Dermis microvascular lymphatic vessel endothelial cell (primary cell): ENCODE measurements at places on chromosomes 2 and 18.

- peak; percentile 3 for DNase-seq
Measured at GRCh38 chr18:34158881-34159690, 65.6 kb downstream of the NOL4 start.

DNA sequence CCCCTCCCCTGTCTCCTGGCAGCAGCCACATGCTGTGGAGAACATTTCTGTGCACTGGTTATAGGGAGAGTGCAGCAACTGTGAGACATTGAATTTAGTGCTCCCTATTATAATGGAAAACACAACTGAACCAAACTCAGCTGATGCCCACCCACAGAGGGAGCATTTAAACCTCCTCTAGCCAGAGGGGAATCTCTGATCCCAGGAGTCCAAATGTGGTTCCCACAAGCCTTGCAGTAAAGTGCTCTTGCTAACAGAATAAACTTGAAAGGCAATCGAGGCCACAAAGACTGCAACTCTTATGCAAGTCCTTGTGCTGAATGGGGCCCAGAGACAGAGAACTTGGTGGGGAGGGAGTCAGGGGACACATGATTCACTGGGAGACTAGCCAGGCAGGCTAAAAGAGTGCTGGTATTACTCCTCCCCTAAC is 638.8 kb upstream of the VRK2 start:
- DNase-seq = no peak

DNA sequence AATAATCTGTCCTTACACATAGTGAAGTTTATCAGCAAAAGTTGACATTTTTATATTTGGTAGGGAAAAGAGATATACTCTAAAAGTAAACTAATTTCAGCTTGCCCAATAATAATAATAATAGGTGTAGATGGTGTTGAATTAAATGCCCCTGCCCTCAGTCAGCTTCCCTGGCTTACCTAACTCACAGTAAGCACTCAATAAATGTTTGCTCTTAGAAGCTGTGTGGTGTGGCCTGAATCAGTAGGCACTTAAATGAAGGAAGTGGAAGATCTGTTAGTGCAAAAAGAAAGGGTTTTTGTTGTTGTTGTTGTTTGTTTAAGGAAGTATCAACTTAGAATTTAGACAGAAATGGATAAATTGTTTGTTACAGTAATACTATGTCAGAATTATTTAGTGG is 36.2 kb downstream of the EML4 start:
- DNase-seq = no peak

DNA sequence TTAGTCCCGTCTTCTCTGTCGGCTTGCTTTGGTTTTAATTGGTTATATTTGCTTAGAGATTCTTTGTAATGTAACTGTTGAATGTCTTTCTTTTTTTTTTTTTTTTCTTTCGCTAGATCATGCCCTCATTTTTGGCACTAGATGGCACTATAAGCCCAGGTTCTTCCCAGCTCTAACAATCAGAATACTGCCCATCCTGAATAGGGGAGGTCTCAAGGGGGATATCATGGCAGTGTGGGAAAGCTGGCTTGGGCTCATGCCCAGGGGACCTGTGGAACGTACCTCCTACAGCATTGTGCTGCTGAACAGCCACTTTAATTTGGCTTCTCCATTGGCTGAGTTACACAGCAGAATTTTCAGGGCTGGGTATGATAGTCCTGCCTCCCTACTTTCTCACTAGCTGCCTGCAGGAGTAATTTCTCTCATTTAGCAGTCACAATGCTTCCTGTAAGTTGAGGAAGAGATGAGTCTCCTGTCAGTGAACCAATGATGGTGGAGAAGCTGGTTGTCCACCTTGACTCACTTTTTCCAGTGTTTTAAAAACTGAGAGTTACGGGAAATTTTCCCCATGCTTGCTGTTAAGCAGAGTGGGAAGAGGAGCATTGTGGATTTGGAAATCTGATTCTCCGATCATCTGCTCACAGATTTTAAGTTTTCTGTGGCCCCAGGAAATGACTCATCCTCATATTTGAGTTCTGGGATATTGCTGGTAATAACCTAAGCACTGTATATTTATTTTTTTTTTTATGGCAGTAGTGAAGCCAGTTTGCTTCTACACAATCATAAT is 47.2 kb downstream of the RAD51AP2 start:
- DNase-seq = peak; percentile 1

GRCh38 chr2:36769106-36769505 is 72.6 kb downstream of the VIT start:
- DNase-seq = no peak

GRCh38 chr2:221176667-221177066 is 395.4 kb downstream of the EPHA4 start:
- DNase-seq = no peak

DNA sequence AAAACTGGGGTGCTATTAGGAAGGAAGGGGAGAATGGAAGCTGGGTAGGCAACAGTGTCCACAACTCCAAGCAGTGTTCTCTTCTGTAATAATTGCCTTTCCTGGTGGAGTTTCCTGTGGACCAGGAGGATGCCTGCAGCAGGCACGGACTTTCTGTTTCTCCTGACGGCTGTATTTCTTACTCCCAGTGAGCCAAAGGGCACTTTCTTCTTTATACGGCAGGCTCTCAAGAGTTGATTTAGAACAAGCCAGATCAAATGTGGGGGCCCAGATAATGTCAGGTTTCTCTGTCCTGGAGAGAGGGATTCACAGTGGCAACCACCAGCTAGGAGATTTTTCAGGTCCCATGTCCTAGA is 13.0 kb upstream of the PROC start:
- DNase-seq = no peak

- no peak for DNase-seq
Measured at GRCh38 chr2:142065156-142065555, 65.7 kb downstream of the LRP1B start.

DNA sequence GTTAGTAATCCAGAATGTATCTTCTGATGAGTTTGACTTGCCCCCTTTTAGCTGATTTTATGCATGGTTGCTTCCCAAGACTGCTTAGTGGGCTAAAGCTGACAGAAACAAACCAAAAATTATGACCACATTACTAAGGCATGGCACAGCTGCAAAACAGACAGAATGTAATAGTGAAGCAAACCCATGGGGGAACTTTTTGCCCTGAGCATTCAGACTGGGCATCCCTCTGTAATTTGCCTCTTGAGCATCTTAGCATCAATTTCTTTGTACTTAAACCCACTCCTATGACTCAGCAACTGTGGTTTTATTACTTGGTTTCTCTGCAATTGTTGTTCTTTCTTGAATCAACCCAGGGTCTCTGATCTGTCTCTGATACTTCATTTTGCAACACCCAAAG is 487.3 kb upstream of the DCC start:
- DNase-seq = no peak

- DNase-seq = no peak
Measured at GRCh38 chr2:58812771-58813344, 571.7 kb upstream of the FANCL start.

DNA sequence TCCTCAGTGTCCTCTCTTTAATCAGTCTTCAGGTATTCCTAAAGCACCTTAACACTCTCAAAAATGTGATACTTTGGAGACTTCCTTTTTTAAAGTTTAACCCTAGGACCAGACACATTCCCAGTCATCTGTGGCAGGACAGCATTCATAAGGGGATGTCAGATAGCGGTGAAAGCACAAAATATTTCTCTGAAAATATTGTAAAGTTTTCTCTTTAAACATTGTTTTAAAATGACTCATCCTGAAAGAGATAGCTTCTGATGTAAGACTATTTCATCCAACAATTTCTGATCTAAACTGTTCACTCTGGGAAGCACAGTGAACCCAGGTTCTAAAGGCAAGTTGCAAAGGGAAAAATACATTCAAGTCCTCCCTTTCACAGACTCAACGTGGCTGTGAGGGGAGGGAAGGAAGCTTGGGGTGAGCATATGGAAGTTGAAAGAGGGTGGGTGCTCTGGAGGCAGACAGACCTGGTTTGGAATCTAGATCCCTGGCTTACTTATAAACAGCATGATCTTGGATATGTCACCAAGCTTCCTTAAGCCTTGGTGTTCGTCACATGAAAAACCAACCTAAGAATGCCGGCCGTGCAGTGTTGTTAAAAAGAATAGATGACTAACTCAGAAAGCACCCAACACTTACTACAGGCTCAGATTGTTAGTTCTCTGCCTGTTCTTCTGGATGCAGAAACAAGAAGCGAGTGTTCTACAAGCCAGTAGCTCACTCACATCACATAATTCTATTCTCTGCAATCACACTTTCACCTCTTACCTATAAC is 12.1 kb downstream of the GALNT14 start:
- DNase-seq = no peak

- DNase-seq = no peak
Measured at GRCh38 chr2:108304975-108305374, 16.3 kb downstream of the SULT1C2 start.

DNA sequence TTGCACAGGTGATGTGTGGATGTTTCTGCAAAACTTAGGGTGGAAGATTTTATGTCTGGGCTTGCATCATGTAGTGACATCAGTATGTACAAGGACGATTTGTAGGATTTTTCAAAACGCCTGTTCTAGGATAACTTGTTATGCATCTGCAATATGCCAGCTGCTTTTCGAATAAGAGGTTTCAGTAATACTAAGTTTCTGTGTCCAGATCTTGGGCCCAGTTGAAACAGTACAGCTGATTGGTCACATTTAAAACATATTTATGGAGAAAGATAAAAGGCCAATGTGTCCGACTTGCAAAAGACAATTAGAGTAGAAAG is 1.2 kb downstream of the PTPN4 start:
- DNase-seq = no peak

DNA sequence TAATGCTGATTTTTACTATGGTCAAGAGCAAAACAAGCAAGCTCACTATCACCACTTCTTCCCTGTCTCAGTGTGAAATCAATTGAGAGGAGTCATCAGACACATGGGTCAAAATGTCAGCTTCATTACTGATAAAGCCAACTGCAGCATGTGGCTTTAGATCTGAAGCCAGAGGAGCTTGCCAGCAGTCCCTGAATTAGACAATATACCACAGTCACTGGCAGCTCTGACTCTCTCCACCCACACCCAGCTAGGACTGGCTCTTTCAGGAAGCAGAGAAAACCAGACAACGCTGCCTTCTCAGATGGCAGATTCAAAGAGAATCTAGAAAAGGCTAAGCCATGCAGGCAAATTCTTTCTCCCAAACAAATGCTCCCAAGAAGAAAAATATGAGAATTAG is 20.0 kb upstream of the ASB18 start:
- peak; percentile 17 for DNase-seq

DNA sequence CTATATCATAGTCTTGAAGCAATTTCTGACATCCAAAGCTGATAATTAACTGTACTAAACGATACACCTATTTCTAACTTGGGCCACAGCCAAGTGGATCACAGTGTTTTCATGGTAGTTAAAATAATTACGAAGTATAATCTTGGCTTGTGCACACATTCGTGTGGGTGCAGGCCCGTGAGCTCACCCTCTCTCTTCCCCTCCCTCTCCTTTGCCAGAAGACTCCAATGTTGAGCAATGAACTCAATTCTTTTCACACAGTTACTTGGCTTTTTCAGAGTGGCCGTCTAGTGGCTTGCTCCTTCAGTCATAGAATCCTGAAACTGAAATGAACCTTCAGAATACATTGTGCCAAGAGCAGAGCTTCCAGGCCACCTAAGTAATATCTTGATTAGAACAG is 178.7 kb downstream of the NCKAP5 start:
- no peak for DNase-seq
